Adipocyte (in vitro differentiated cells): ENCODE measurements at places on chromosomes 2 and 18.

DNA sequence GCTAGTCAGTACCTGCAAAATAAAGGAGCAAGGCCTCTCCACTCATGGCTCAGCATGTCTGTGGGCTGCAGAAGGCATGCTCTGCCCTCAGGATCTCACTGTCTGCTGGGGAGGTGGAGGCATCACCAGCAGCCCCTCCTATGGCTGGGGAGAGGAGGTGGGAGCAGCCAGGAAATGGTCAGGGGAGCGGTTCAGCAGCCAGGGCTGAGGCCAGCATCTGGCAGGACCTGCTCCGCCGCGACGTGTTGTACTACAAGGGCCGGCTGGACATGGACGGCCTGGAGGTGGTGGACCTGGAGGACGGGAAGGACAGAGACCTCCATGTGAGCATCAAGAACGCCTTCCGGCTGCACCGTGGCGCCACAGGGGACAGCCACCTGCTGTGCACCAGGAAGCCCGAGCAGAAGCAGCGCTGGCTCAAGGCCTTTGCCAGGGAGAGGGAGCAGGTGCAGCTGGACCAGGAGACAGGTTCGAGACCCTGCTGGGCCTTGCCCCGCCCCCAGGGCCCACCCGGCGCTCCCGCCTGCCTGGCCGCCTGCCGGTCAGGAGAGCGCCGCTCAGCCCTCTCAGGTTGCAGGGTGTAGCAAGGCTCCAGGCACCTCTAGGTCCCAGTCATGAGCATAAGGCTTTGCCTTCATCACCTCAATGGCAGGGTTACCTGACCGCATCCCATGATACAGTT lies 49.0 kb downstream of the FAM168B start:
- no peak for DNase-seq

GRCh38 chr2:169468841-169469240 lies 10.5 kb upstream of the BBS5 start:
- no peak for DNase-seq

GRCh38 chr2:205484215-205484614 lies 198.1 kb upstream of the NRP2 start:
- DNase-seq, result no peak

GRCh38 chr2:136767030-136767429 lies 1.7 kb downstream of the THSD7B start:
- DNase-seq, result no peak

- DNase-seq, result no peak
Observed at GRCh38 chr2:118729760-118730159, 117.7 kb downstream of the EN1 start.

DNA sequence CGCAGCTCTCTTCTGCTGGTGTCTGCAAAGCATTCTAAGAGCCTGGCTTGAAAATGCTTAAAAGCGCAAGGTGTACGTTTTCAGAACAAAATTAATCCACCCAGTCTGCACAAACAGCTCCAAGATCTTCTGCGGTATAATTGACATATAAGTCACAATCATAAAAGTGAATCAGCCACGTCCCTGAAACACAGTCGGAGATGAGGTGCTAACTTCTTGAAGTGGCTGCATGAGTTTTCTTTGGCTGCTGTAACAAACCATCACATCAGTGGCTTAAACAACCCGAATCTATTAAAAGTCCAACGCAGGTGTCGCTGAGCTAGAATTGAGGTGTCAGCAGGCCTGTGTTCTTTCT lies 32.6 kb downstream of the ARL4C start:
- DNase-seq, result no peak

DNA sequence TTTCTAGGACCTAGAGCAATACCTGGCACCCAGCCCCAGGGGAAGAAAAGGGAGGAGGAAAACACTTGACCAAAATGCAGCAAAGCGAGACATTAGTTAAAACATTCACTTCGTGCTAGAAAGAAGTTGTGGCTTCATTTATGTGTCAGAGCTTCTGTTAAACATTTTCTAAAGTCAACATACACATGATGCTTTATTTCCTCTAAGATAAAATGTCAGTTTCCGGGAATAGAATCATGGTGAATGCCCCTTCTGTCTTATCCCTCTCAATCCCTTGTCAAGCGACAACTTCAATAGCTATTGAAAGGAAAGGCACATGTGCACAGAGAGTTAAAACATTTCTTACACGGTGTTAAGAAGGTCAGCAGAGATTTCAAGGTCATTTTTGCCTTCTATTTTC lies 404.6 kb upstream of the CWC22 start:
- DNase-seq, result no peak

- peak; percentile 25 for DNase-seq
Observed at GRCh38 chr2:159456500-159457426, 159.6 kb downstream of the BAZ2B start.

GRCh38 chr2:99152199-99152895 lies 2.4 kb downstream of the TSGA10 start:
- DNase-seq, result no peak

DNA sequence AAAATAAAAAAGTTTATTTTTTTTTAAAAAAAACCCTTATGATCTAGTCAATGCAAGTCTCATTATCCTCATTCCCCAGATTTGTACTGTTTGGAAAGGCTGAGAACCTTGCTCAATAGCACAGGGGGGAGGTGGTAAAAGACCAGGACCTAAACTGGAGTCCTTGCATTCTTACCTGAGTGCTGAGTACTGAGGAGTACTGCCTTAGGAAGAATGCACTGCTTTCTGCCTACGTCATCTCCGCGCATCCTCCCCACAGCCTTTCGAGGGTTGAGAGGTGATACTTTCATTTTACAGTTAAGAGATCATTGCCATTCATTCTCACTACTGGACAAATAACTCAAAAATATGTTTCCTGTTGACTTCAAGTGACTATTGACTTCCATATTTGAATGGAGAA lies 73.8 kb downstream of the MAP3K20 start:
- DNase-seq, result no peak

- no peak for DNase-seq
Observed at GRCh38 chr2:189542145-189542882, 38.3 kb downstream of the SLC40A1 start.

GRCh38 chr2:69939722-69940121 lies 21.7 kb downstream of the ASPRV1 start:
- no peak for DNase-seq

DNA sequence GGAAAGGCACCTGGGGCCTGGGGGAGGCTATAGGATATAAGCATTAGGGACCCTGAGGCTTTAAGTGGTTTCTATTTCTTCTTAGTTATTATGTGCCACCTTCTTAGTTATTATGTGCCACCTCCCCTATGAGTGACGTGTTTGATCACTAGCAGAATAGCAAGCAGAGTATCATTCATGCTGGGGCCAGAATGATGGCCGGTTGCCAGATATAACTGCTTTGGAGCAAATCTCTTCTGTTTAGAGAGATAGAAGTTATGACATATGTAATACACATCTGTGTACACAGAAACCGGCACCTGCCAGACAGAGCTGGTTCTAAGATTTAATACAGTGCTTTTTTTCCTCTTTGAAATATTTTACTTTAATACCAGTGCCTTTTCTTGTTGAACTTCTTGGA lies 29.4 kb downstream of the LIPG start:
- no peak for DNase-seq

DNA sequence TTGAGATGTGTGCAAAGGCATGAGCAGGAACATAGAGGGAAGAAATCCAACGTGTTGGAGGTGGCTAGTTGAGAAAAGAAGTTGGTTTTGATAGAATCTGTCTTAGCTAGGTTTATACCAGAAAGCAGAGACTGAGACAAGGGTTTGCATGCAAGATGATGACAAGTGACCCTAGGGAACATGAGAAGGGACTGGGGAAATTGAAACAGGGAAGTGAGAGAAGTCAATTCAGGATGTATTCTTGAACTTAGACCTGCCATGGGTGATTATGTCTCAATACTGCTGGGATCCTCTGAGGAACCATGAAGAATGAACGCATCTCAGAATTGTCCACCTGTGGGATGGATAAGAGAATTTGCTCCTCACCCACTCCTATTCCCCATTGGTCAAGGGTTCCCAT lies 20.5 kb downstream of the IL36A start:
- no peak for DNase-seq

- DNase-seq, result no peak
Observed at GRCh38 chr18:54857499-54857898, 29.2 kb downstream of the RAB27B start.

- DNase-seq, result no peak
Observed at GRCh38 chr2:54595999-54596902, 127.2 kb upstream of the EML6 start.

DNA sequence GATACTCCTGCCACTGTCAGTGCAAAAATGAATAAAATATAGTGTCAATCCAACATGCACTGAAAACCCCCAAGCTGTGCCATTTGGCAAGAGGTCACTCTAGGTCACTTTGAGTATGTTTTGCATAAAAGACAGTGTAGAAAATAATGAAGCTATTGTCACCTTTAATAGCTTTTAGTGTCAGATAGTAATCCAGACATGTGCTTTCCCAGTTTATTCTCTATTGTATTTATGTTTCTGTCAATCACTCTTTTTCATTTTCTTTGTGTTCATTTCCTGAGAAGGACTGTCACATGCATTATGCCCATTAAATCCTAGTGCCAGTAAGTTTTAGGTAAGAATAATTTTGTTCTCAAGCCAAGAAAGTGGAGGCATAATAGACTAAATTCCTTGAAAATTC lies 1073.9 kb upstream of the CDH2 start:
- no peak for DNase-seq

GRCh38 chr2:5587766-5588165 lies 104.4 kb upstream of the SOX11 start:
- no peak for DNase-seq

GRCh38 chr18:46474487-46475389 lies 182.3 kb downstream of the LOXHD1 start:
- no peak for DNase-seq

GRCh38 chr18:52489396-52490306 lies 149.7 kb downstream of the DCC start:
- no peak for DNase-seq

- no peak for DNase-seq
Observed at GRCh38 chr2:129903586-129904425, 75.7 kb upstream of the RAB6C start.

DNA sequence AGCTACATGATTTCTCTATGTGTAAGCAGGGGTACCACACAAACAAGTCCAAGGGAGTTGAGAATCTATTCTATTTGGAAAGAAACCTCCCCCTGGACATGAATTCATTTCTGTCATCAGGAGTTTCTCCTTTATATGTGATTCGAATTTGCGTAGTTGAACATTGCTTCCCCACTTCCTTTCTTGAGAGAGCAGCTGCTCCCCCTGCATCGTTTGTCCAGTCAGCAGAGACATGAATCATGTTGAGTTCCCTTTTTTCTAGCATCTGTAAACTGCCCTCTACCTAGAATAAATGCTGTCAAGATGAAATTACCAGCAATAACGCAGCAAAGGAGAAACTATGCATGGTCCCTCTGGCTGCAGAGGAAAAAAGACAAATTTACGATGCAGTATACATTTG lies 73.8 kb downstream of the KIF5C start:
- no peak for DNase-seq

- DNase-seq, result peak; percentile 73
Observed at GRCh38 chr2:184646177-184646576, 47.8 kb downstream of the ZNF804A start.

DNA sequence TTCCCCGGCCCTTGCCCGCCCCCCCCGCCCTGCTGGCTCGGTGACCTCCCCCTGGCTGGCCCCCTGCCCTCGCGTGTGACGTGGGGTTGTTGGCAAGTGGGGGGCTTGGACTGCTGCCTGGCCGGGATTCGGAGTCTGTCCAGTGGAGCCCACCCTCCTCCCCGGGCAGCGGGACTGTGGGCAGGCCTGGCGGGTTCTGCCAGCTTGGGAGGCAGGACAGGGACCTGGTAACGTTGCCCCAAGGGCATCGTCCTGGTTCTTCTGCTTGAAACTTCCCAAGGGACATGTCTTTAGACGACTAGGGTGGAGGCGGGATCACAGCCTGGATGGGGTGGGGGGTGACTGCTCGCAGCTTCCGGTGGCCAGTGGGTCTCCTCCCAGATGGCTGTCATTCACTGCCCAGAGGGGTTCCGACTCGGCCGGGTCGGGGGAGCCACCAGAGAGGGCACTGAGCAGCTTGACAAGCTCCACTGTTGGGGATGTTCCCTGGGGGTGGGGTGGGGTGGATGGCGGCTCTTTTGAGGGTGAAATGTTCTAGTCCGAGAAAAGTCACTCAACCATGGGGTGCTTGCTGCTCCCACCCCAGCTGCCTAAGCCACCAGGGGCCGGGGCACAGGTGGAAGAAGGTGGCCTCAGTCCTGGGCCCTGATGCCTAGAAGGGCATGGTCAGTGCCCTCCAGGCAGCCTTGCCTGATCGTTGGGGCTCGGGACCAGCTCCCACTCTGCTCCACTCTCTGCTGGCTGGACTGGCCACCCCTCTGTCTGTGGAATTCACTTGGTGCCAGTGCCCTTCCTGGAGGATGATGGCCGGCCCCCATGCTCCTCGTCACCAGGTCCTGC lies 4.3 kb upstream of the HS6ST1 start:
- no peak for DNase-seq

- DNase-seq, result peak; percentile 66
Observed at GRCh38 chr18:57107140-57107832, 39.6 kb upstream of the BOD1L2 start.

GRCh38 chr2:222212571-222212970 lies 86.2 kb downstream of the PAX3 start:
- DNase-seq, result no peak

- DNase-seq, result no peak
Observed at GRCh38 chr2:239831001-239831731, 194.0 kb downstream of the NDUFA10 start.

- peak; percentile 19 for DNase-seq
Observed at GRCh38 chr2:232525791-232526371, at the start of gene CHRND. Gene CHRND (plus strand): TSS chr2:232526160. CDS start chr2:232526216, 56 bp downstream.

DNA sequence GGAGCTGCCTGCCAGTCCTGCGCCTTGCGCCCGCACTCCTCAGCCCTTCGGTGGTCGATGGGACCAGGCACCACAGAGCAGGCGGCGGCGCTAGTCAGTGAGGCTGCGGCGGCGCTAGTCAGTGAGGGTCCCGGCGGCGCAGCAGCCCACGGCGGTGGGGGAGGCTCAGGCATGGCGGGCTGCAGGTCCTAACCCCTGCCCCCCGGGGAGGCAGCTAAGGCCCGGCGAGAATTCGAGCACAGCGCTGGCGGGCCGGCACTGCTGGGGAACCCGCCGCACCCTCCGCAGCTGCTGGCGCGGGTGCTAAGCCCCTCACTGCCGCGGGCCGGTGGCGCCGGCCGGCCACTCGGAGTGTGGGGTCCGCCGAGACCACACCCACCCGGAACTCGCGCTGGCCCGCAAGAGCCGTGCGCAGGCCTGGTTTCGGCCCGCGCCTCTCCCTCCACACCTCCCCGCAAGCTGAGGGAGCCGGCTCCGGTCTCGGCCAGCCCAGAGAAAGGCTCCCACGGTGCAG lies 867.4 kb downstream of the DSC3 start:
- no peak for DNase-seq

GRCh38 chr2:38466409-38466808 lies 89.3 kb upstream of the ATL2 start:
- no peak for DNase-seq

DNA sequence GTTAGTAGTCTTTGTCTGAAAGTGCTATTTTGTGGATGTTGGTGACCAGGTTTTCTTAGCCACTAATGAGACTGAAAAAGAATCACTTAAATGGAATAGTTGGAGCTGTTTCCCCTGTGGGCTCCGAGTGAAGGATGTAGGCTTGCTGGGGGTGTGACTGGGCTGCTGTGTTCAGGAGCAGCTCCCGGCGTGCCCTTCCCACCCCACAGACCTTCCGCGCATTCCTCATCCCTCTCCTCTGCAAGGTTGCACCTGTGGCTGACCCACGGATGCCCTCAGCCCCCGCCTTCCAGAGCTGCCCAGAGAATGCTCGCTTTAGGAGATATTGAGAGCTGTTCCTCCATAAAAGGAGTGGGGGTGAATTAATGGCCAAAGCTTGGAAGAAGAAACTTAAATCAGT lies 174.3 kb downstream of the LDLRAD4 start:
- no peak for DNase-seq
